ENCODE measurements at places on chromosomes 2 and 18. TPM values are rescaled to one million over a fixed set of nuclear protein-coding genes. Genes with fewer than 3 reads are reported as not detected.

- no peak overlapping the region for H3K4me3 ChIP-seq
- peaks cover 20% of the 10 kb centered on the region for H3K4me1 ChIP-seq
- no peak overlapping the region for H3K27ac ChIP-seq
- DNase-seq: no peak
Measured at GRCh38 chr2:151775057-151775740, 40.9 kb upstream of the NEB start.

Gene COL5A2
- total RNA-seq: 92.2 TPM

DNA sequence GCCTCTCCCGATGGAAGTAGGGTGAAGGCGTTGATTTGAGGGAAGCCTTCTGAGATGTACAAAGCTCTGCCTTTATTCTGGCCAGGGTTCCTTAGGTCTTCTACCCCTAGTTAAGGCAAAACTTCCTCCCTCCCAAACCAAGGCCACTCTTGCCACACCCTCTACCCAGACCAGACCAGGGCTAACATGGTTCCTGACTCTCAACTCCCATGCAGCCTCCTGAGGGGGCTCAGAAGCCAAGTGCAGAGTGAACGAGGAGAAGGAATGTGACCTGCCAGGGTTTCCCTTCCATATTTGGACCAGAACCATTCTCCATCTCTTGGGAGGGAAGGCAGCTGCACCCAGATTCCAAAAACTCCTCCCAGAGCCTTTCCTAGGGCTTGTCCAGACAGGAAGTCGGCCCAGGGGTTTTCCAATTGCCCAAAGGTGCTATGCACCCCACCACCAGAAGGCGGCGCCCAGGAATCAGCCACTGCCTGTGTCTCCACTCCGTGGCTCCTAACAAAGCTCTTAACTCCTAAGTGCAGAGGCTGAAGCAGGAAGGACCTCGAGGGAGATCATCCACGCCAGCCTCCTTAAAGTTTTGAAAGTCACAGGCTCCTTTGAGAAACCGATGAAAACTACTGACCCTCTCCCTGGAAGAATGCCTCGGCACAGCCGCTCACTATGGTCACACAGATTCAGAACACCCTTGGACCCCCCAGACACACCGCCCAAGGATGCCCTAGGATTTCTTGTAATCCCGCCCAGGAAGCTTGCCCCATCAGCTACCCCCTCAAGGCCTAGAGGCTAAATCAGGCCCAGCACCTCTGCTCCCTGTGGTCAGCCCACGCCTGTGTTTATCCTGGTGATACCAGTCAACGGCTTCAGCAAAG, 157.8 kb downstream of the SMAD2 start:
- no peak overlapping the region for H3K27ac ChIP-seq
- H3K4me1 ChIP-seq: no peaks in the 10 kb centered on the region
- DNase-seq: peak; percentile 66
- H3K27me3 ChIP-seq: no peaks in the 10 kb centered on the region
- no peaks in the 10 kb centered on the region for H3K36me3 ChIP-seq

Gene ZBTB7C
- total RNA-seq: 0.32 TPM

Gene CRYGC
- total RNA-seq: not detected

Gene SUMO1
- total RNA-seq: 166 TPM

GRCh38 chr2:220348206-220348605, 720.8 kb downstream of the SLC4A3 start:
- no peaks in the 10 kb centered on the region for H3K27me3 ChIP-seq
- H3K4me1 ChIP-seq: peaks cover 11% of the 10 kb centered on the region
- DNase-seq: no peak
- no peak overlapping the region for H3K4me3 ChIP-seq
- no peak overlapping the region for H3K27ac ChIP-seq

GRCh38 chr18:49073437-49073836, 122.7 kb upstream of the SMAD7 start:
- no peaks in the 10 kb centered on the region for H3K27me3 ChIP-seq
- DNase-seq: no peak
- no peak overlapping the region for H3K4me3 ChIP-seq
- no peaks in the 10 kb centered on the region for H3K4me1 ChIP-seq
- H3K36me3 ChIP-seq: no peaks in the 10 kb centered on the region

DNA sequence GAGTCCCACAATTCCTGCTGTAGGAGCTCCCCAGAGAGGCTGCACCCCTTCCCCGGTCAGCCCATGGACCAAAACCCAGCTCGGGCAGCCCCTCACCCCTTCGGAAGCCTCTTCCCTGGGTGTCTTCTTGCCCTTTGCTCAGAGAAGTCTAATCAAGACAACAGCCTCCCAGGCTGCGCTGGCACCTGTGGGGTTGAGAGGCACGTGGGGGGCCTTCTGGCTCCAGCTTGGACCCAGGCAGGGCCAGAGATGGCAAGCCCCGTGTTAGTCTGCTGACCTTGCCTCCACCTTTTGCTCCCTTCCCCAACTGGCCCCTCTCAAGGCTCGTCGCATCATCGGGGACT, 10.4 kb downstream of the SLC4A3 start:
- H3K4me1 ChIP-seq: no peaks in the 10 kb centered on the region
- no peak overlapping the region for H3K4me3 ChIP-seq
- no peaks in the 10 kb centered on the region for H3K27me3 ChIP-seq
- no peaks in the 10 kb centered on the region for H3K36me3 ChIP-seq

- no peaks in the 10 kb centered on the region for H3K4me1 ChIP-seq
- H3K27ac ChIP-seq: no peak overlapping the region
- H3K27me3 ChIP-seq: no peaks in the 10 kb centered on the region
- DNase-seq: no peak
Measured at GRCh38 chr18:51077217-51077616, 47.2 kb downstream of the SMAD4 start.

DNA sequence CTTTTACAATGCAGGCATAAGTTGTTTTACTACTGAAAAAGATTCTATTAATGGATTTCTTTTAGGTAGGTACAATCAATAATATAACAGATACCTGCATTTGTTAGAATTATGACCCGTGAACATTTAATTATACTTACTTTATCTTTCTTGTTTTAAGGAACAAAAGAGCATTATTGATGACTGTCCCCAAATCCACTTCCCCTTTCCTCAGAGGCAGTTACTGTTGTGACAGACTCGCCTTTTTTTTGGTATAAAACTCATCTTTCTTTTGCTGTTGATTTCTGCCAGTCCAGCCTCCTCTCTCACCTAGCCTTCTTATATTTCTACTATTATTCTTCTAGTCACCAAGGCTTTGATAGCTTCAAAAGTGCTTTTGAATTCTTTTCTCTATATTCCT, 12.1 kb downstream of the ACTR3 start:
- no peak overlapping the region for H3K4me3 ChIP-seq
- peaks cover 27% of the 10 kb centered on the region for H3K4me1 ChIP-seq
- H3K27ac ChIP-seq: no peak overlapping the region

Gene MYL12A
- 357 TPM for total RNA-seq

DNA sequence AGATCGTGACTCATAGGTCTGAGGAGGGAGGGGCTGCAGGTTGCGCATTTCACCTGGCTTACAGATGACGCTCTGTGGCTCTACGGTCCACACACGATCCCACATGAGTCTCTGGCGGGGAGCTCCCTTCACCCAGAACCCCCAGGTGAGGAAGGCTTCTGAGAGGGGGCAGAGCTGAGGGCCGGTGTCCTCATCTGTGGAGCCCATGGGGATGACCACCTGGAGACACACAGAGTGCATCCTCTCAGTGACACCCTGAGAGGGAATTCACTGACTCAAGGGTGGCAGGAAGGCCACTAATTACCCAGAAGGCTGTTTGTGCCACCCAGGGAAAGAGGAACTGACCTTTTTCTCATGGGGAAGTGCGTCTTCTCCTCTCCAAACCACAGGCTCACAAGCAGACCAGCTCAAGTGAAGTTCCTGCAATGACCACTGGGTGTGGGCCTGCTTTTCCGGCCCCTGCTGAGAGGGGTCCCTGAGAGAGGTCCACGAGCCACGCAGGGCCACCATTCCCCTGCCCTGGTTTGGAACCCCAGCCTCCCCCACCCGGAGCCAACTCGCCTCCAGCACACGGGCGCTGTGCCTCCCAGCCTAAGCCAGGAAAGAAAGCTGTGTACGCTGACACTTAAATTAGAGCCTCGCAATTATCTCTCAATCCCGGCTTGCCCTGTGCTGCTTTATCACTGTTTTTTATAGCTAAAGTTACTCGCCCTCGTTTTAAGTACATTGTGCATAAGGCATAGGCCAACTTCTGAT, 114.1 kb downstream of the BCL11A start:
- H3K36me3 ChIP-seq: no peaks in the 10 kb centered on the region
- DNase-seq: no peak
- H3K27ac ChIP-seq: no peak overlapping the region
- H3K27me3 ChIP-seq: peaks cover 9% of the 10 kb centered on the region
- H3K4me1 ChIP-seq: no peaks in the 10 kb centered on the region

Gene GPR17
- 0.28 TPM for total RNA-seq

Gene EGR4
- total RNA-seq: 1.9 TPM

DNA sequence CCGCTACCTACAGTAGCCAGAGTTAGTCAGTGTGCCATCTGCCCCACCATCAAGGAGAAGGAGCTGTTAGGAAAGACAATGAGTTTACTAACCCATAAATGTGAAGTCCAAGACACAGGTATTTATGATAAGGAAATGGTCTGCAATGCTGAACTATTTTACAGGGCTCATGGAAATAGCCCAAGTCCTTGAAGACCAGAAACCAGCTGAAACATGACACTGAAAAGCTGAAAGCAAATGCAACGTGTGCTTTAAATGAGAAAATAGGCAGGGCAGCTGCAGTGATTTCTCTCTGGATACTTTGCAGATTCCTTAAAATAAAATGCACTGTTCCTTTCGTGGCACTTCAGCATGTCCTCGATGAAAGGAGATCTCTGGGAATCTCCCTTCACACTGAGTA, 256.4 kb upstream of the TCF4 start:
- H3K4me1 ChIP-seq: no peaks in the 10 kb centered on the region
- no peak overlapping the region for H3K4me3 ChIP-seq
- no peak overlapping the region for H3K27ac ChIP-seq

DNA sequence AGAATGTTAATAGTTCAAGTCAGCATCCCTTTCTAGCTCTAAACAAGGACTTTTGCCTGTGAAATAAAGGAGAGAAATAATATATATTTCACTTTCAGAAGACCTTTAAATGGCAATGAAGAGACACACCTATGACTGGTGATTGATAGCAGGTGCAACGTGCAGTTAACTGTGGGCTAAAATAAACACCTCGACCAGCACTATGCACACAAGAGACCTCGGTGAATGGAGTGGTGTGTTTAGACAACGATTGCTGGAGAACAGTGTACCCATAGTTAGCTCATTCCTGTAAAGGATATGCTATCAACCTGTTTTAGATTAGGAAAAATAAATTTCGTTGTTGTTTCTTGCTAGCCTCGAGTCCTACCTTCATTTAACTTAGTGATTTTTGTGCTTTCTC, 143.4 kb downstream of the NR4A2 start:
- H3K27ac ChIP-seq: no peak overlapping the region
- no peaks in the 10 kb centered on the region for H3K4me1 ChIP-seq
- H3K4me3 ChIP-seq: no peak overlapping the region
- no peaks in the 10 kb centered on the region for H3K27me3 ChIP-seq
- H3K36me3 ChIP-seq: no peaks in the 10 kb centered on the region

Data from A673 (cell line).